CMK (cell line): ENCODE measurements at places on chromosomes 5 and 9.

GRCh38 chr5:165616490-165617405, 2111.3 kb downstream of the MAT2B start:
- DNase-seq = peak; percentile 1

- no peak for DNase-seq
Measured at GRCh38 chr9:11142965-11143738, 530.4 kb upstream of the PTPRD start.

GRCh38 chr5:97531549-97531948, 348.5 kb upstream of the RIOK2 start:
- DNase-seq = no peak

- DNase-seq = no peak
Measured at GRCh38 chr5:80082731-80083100, 47.6 kb downstream of the THBS4 start.
